Tibial nerve (tissue), 4 donors: ENCODE measurements at places on chromosomes 12 and 14. TPM values are rescaled to one million over a fixed set of nuclear protein-coding genes. Genes with fewer than 3 reads are reported as not detected.
A peak's percentile ranks its signal among the peaks of the same experiment; 100 is the strongest.

The CCDC184 gene
- 2.6 TPM for total RNA-seq

The SLC7A7 gene
- total RNA-seq = 14.7 TPM

The RECQL gene
- 33.0 TPM for total RNA-seq

The THAP2 gene
- 5.0 TPM for total RNA-seq

The RIMKLB gene
- 76.6 TPM for total RNA-seq

The MFAP5 gene
- 895 TPM for total RNA-seq

The LRRC74A gene
- not detected for total RNA-seq

GRCh38 chr12:124646385-124647230 is 79.2 kb upstream of the NCOR2 start:
- no peak for DNase-seq

DNA sequence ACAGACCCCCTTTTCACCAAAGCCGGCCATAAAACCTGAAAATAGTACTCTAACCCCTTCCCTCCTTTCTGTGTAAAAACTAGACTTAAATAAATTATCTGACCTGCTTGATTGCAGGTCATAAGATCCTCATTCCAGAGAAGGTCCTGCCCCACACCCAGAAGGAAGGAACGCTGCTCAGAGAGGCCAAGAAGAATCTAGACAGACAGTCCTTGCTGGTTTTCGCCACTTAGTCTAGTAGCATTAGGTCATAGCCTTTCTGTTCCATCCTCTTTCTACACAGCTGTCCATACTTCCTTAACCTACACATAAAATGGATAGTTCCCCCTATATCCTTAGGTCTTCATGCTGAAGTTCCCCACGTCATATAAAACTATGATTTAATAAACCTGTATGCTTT is 83.7 kb upstream of the IGF1 start:
- no peak for DNase-seq

DNA sequence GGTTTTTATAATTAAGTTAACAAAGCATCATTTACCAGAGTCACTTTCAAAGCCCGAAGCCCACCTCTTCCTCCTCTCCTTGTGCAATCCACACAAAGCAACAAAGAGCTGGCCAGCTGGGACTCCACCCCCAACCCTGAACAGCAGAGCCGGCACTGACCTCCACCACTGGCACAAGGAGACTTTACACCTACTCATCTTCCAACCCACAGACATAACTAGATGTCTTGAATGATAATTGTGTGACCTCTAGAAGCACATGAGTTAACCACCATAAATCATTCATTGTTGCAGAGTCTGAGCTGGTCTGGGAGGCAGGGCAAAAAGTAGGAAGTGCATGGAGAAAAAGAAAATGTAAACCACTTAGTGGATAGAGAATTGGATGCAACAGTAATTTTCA is 72.2 kb downstream of the ST8SIA1 start:
- DNase-seq = no peak

- no peak for DNase-seq
Observed at GRCh38 chr12:3493043-3493858, 2.2 kb downstream of the PRMT8 start.

- DNase-seq = no peak
Observed at GRCh38 chr12:106138633-106139421, at the start of gene NUAK1. NUAK1 (minus strand) TSS chr12:106138954; CDS start chr12:106138653, 301 bp downstream.

- DNase-seq = no peak
Observed at GRCh38 chr12:106181401-106182114, 42.8 kb upstream of the NUAK1 start.

GRCh38 chr14:36346052-36346451 is 25.6 kb upstream of the MBIP start:
- no peak for DNase-seq

GRCh38 chr14:104499784-104500760 is 79.5 kb upstream of the C14orf180 start:
- no peak for DNase-seq

DNA sequence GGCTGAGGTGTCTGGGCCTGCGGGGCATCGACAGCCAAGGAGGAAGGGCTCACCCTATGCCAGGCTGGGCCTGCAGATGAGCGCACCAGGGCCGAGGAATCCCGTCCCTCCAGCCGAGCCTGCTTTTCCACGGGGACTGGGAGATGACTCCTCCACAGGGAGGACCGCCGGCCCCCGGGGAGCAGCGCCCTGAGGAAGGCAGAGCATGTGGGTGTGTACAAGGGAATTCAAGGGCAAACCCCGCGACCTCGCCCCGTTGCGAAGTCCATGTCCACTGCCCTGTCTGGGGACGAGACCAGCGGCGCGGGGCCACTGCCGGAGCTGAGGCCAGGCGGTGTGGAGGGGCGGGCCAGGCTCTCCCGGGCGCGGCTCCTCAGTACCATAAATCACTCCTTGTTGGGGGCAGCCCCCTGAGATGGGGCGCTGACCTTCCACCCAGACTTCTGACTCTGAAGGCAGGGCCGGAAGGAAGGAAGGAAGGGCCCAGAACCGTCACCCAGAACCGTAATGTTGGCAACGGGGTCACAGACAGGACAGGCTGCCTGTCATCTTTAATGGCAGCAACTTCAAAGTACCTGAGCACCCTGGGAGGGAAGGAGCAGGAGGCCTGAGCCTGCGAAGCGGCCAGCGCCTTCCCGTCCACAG is 52.5 kb downstream of the RNF34 start:
- no peak for DNase-seq

- peak; percentile 88 for DNase-seq
Observed at GRCh38 chr14:51780006-51780692, 80.3 kb upstream of the GNG2 start.

DNA sequence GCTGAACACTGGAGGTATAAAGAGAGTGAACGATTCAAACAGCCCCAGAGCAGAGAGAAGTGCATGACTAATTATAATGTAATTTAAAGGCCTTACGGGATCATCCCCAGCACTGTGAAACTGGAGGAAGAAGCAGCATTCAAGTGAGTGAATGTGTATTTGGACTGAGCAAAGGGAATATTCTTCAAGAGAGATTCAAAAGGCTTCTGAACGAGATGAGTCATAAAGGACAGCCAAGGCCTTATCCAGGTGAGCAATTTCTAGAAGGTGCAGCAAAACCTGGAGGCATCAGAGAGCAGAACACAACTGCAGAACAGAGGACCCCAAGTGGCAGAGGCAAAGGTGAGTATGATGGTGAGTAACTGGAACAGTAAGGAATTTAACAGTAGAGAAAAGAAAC is 127.2 kb downstream of the BCAT1 start:
- no peak for DNase-seq

DNA sequence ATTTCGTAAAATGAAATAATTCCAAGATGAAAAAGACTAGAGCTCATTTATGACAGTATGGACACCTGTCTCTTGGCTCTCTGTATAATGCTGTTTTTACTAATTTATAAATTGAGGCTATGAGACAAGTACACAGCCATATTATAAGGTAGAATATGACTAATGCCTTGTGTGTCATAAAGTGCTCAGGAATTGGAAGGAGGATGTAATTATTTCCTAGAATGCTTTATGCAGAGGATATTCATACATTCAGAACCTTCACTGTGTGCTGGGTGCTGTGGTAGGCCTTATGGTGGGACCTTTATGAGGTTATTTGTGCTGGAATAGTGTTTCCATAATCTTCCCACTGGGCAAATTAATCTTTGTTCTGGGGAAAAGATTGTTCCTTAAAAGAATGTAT is 13.3 kb downstream of the PCNX1 start:
- no peak for DNase-seq

DNA sequence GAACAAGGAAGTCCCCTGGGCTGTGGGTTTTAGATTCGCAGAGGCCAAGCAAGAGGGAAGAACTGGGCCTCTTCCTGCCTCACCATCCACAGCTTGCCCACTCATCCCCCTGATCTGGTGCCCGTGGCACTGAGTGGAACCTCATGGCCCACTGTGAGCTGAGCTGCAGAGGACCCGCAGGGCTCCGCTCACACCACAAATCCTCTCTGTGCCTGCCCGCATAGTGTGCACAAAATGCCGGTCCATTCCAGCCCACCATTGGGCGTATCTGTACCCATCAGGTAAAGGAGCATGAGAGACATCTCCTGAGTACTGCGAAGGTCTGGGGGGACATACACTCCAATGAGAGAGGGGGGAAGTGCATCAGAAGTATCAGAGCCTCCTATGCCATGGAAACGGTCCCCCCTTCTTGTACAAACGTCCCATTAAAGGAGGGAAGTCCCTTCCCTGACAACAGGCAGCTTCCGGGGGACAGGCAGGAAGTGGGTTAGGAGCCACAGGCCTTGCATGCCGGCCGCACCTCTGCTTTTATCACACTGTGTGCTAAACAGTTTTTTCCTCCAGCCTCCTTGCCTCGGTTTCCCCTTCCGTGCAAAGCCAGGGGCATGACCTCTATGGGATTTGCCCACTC is 309.4 kb upstream of the DIO3 start:
- DNase-seq = no peak

DNA sequence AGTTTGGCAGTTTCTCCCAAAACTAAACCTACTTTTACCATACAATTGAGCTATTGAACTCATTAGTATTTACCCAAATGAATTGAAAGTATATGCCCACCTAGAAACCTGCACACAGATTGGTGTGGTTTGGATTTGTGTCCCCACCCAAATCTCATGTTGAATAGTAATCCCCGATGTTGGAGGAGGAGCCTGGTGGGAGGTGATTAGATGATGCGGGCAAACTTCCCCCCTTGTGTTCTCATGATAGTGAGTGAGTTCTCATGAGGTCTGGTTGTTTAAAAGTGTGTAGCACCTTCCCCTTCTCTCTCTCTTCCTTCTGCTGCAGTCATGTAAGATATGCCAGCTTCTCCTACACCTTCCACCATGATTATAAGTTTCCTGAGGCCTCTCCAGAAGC is 4.0 kb upstream of the KRT6C start:
- no peak for DNase-seq

- DNase-seq = no peak
Observed at GRCh38 chr14:76328457-76329137, 47.3 kb upstream of the ESRRB start.

- no peak for DNase-seq
Observed at GRCh38 chr14:39322807-39323206, 89.1 kb downstream of the MIA2 start.

DNA sequence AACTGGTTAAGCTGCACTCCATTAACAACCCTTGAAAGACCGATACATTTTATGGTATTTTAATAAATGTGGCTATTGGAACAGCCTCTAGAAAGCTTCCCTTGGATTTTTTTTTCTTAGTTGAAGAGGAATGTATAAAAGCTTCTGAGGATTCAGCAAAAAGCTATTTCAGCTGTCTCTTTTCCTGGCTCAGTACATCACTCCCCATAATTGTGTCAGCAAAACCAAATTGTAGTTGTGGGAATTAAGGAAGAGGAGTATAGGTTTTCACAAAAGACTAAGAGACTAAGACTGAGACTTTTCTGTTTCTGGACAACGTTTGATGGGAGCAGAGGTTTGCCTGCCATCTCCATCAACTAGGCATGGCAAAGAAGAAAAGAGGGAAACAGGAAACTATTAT is 106.5 kb downstream of the C12orf50 start:
- no peak for DNase-seq

- DNase-seq = no peak
Observed at GRCh38 chr14:81093651-81094050, 127.1 kb downstream of the GTF2A1 start.

- DNase-seq = no peak
Observed at GRCh38 chr12:45191239-45191638, 24.7 kb upstream of the ANO6 start.

DNA sequence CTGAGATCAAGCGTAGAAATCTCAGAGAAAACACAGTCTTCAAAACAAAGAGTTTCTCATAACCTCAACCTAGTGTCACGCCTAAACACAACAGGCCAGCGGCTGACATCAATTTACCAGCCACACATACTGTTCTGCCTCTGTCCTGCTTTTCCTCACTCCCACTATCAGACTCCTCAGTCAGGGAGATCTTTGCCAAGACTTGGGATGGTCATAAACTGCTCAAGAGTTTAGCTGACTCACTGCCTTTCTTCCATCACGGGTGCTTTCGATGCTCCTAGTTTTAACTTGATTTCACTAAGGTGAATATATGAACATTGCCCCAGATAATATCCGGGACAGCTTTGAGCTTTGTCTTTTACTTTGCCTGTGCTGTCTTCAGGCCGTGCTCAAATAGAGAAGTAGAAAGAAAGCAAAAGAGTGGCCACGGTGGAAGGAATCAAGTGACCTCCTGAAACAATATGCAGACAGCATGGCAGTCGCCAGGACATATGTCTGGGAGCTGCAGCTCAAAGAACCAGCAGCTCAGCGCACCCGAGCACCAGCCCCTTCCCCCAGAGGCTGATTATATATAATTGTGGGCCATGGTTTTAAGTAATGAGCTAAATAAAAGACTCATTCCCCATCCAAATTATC is 12.1 kb downstream of the MDM1 start:
- DNase-seq = peak; percentile 13

DNA sequence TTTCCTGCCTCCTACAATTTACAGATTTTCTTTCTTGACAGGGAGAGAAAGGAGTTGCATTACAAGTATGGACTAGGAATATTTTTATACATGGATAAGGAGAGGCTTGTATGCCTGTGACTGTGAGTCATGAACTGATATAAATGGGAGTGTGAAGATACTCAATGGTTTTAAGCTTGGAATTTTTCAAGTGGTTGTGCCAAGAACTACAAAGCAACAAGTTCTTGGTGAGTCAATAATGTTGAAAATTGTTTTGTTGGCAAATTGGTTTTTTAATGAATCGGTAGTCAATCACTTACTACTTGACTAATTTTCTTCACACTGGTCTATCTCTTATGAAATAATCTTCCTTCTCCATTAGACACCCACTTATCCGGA is 58.9 kb upstream of the HMGA2 start:
- DNase-seq = no peak

GRCh38 chr14:20667957-20668356 is 16.4 kb upstream of the RNASE4 start:
- DNase-seq = no peak

DNA sequence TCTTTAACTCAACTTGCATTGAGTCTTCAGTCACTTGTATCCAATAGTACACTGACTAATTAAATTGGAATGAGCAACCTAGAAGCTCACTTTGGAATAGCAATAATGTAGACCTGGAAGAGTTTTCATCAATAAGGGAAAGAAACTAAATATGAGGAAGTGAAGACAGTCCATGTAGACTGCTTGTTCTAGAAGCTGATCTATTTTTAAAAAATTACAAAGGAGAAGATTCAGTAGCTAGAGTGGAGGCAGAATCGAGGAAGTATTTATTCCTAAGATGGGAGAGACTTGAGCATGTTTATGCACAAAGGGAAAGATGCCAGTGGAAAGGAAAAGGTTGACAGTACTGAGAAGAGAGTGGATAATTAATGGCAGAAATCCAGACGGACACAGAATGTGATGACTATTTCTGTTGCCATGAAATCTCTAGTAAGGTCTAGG is 156.3 kb upstream of the PDE3A start:
- no peak for DNase-seq

GRCh38 chr12:52692254-52692653 is 11.1 kb downstream of the KRT77 start:
- no peak for DNase-seq

GRCh38 chr14:104087505-104087904 is 2.0 kb downstream of the ASPG start:
- DNase-seq = no peak

GRCh38 chr12:793711-794110 is 41.3 kb downstream of the WNK1 start:
- DNase-seq = no peak

- no peak for DNase-seq
Observed at GRCh38 chr12:64598831-64599230, 11.5 kb upstream of the RASSF3 start.

GRCh38 chr12:110245369-110245772 is 35.7 kb upstream of the ATP2A2 start:
- no peak for DNase-seq

- no peak for DNase-seq
Observed at GRCh38 chr12:70042675-70043074, 200.6 kb upstream of the CNOT2 start.
